NCI-H2029 (cell line): ENCODE measurements at places on chromosomes 16 and 17.

GRCh38 chr16:79100447-79100846 is 500.1 kb downstream of the MAF start:
- no peak for DNase-seq

- DNase-seq = no peak
Measured at GRCh38 chr17:37293770-37294169, 82.0 kb upstream of the C17orf78 start.

DNA sequence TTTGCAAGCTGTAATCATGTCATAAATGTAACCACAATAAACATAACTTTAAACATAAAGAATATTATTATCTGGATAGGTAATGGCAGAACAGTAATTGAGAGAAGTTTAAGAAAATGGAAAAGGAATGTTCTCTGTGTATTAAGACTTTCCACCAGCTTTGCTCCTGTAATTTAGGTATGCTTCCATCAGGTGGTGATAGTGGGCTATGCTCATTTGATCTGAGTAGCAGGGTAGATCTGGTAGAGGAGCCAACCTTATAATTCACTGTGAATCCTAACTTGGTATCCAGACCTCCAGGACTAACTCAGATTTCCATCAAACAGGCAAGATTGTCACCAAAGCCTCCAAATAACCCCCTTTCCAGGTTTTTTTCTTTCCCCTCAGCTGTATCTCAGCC is 137.9 kb upstream of the ZKSCAN2 start:
- DNase-seq = no peak

DNA sequence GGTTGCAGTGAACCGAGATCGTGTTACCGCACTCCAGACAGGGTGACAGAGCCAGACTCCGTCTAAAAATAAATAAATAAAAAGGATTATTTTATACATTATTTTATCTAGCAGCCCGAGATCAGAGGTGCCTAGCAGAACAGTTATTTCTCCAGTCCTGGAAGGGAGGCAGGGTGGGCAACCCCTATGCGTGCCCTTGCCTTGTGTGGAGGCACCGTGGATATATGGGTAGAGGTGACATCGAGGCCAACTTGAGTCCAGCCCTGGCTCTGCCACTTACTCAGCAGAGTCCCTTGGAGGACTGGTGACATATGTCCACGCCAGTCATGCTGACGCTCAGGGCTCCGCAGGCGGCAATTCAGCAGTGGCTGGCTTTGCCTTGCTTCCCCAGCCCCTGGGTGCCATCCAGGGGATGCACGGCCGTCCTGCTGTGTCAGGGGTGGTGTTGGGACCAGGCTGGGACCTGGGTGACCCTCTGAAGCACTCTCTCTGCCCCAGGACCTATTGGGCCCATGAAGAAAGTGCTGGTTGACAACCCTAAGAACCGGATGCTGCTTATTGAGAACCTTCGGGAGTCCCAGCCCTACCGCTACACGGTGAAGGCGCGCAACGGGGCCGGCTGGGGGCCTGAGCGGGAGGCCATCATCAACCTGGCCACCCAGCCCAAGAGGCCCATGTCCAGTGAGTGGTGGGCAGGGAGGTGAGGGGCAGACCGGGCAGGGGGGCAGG is 13.2 kb downstream of the GALK1 start:
- DNase-seq = no peak

GRCh38 chr17:79374087-79374689 is 236.7 kb downstream of the RBFOX3 start:
- no peak for DNase-seq

DNA sequence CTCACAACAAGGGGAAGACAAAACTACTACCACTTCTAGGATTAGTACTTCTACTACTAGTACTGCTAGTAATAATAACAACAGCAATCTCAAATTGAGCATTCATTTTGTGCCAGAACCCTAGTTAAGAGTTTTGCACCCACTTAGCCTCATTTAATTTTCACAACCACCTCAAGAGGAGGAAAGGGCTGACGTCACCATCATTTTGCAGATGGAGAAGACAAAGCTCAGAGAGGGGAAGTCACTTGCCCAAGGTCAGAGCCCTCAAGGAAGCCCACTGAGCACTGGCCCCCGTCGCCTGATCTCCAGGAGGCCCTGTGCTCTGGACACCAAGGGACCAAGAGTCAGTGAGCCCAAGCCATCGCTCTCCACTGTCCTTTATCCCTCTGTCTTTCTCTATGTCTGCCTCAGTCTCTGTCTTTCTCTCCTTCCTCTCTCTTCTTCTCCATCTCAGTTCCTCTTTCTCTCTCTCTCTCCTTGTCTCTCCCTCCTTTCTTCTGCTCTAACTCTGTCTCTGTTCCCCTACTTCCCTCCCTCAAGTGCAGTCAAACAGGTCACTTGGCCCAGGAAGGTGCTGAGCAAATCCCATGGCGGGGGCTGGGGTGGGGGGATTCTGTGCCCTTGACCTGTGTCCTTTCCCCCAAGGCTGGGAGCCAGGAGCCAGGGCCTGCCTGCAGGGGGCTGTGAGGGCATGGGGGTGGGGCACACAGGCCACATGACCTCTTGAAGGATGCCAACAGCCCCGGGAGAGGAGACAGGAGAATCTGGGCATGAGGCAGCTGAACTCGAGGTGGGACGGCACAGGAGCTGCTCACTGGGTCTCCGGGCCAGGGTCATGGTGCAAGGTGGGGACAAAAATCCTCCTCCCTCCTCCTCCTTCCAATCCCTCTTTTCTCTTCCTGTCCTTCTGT is 11.2 kb upstream of the NGFR start:
- DNase-seq = no peak

- no peak for DNase-seq
Measured at GRCh38 chr17:83135692-83136091, 56.3 kb downstream of the METRNL start.

DNA sequence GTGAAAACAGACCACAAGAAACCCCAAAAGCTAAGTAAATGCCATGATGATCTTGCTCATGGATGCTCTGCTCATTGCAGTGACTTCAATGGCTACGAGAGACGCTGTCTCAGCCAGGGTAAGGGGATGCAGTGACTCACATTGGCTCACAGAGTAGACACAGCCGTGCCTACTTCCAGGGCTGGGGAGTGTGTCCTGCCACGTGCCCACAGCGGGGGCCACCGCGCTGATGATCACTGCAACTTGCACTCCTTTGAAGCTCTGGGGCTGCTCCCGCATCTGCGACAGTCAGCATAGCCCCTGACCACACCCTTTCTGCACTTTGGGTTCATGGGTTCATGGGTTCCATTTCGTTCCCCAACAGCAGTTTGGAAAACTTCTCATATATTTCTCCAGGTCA is 231.4 kb upstream of the RPL38 start:
- no peak for DNase-seq
